Activated T-cell treated with anti-CD3 and anti-CD28 coated beads, Interleukin-2, amount 50 U/mL, for 72 hours (primary cell): ENCODE measurements at places on chromosomes 13 and 19.
A peak's percentile ranks its signal among the peaks of the same experiment; 100 is the strongest.

DNA sequence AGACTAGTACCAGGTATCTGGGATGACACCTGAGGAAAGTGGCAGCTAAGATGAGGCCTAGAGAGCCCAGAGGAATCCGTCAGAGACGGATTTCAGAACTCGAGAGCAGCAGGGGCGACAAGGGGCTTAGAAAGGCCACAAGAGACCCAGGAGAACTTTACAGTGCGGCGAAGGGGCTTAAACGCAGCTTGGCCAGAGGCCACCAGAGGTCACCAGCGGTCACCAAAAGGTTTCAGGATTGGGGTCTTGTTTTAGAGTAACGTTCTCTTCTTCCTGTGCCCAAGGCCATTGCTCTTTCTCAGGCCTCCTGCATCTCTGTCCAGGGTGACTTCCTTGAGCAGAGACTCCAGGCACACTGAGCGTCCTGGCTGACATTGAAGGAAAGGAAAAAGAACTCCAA is 2.2 kb downstream of the ZSCAN22 start:
- DNase-seq = peak; percentile 35

DNA sequence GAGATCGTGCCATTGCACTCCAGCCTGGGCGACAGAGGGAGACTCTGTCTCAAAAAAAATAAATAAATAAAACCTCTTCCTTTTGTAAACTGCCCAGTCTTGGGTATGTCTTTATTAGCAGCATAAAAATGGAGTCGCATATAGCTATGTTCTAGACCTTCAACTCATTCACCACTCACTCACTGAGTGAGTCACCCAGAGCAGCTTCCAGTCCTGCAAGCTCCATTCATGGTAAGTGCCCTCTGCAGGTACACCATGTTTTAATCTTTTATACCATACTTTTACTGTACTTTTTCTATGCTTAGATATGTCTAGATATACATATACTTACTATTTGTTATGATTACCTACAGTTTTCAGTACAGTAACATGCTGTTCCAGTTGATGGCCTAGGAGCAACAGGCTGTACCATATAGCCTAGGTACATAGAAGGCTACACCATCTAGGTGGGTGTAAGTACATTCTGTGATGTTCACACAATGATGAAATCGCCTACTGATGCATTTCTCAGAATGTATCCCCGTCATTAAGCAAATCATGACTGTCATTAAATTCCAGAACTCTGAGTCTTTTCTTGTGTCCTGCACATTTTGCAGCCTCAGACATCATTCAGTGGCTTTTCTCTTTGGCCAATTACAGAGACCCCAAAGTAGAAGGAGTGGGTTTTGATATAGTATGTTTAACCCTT is 13.7 kb upstream of the FARP1 start:
- DNase-seq = no peak

GRCh38 chr19:4059891-4060620 is 6.6 kb downstream of the ZBTB7A start:
- DNase-seq = peak; percentile 55

- no peak for DNase-seq
Measured at GRCh38 chr13:44078806-44079376, 199.2 kb downstream of the LACC1 start.

DNA sequence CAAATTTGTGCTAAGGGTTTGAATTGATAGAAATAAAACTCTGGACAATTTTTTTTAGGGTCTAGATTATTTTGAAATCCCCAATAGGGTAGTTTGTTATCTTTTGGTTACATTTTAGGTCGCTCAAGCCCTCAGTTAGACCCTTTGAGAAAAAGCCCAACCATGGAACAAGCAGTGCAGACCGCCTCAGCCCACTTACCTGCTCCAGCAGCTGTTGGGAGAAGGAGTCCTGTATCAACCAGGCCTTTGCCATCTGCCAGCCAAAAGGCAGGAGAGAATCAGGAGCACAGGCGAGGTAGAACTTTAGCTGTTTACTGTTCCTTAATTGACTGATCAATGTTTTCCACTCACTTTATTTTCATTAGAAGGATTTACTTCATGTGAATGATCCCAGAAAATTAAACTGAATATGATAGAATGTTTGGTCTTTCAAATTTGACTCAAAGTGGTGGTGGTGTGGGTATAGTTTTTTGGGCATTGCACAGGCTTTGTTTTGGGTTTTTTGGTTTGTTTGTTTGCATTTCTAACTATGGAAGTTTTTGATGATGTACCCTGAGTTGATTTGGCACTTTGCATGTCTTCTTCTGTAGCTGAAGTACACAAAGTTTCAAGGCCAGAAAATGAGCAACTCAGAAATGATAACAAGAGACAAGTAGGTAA is 39.2 kb upstream of the GARRE1 start:
- DNase-seq = no peak

- no peak for DNase-seq
Measured at GRCh38 chr19:1456121-1456900, 6.4 kb downstream of the APC2 start.

DNA sequence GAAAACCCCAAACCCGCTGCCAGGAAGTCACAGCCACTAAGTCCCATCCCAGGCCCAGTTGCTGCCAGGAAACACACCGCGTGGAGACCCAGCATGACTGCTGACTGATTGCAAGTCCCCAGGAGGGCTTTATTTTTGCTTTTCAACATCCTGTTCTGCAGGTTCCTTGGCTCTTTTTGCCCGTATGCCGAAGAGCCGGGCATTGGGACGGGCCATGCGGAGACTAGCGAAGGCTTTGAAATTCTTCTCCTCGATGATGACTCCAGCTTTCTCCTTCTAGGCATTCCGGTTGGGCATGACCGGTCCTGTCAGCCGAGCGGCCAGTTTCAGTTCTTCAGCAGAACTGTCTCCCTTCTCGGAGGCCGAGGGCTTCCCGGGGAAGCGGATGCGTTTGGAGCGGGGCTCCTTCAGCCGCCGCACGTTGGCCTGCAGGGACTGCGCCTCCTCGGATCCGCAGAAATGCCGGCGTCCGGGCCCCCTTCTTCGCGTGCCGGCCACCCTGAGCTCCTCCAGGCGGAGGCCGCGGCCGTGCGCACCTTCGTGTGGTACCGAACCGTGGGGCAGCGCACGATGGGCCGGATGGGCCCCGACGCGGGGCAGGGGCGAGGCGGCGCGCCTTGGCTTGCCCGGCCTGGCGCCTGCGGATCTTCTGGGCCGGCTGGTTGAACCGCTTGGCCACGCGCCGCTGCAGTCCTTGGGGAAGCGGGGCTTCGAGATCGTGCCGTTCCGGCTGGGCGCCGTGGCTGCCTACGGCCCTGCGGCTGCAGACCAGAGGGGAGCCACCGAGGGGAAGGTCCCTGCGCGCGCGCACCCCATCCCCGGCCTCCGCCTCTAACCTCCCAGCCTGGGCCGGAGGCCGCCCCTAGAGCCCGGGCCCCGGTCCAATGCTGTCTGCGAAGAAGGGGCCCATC is 15.2 kb downstream of the ZSCAN5C start:
- no peak for DNase-seq

GRCh38 chr19:40320558-40320935 is 27.6 kb downstream of the C19orf47 start:
- DNase-seq = no peak

- DNase-seq = peak; percentile 5
Measured at GRCh38 chr19:4967738-4968461, 1.0 kb upstream of the KDM4B start.

DNA sequence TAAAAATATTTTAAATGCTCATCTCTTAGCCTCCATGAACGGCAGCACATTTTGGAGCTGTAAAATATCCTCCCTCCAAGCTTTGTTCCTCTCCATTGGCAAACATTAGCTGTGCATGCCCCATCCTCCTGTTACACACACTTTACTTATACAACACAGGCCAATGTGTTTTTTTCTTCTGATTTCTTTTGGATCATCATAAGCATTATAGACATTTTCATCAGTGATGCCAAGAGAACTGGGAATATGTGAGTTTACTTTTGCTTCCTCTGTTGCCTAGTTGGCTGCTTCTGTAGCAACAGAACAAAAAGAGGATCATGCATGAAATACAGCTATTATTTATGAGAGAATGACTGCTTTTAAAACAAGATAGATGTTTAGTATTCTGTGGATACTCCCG is 142.6 kb downstream of the PCDH9 start:
- DNase-seq = no peak

DNA sequence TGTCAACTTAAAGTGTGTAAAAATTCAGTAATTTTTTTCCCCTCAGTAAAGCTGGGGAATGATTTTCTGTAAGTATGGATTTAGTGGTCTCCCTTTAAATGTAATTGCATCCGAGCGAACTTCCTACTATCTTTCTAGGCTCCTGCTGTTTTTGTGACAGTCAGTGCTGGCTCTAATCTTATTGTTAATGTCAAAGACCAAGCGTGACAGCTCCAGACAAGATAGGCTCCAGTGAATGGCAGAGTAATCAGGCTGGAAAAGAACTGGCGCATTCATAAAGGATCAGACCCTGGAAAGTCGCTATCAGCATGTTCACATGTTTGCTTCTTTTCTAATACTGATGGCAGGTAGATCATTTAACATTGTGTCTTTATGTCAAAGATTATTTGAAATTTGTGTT is 908.0 kb upstream of the ATXN8OS start:
- no peak for DNase-seq

DNA sequence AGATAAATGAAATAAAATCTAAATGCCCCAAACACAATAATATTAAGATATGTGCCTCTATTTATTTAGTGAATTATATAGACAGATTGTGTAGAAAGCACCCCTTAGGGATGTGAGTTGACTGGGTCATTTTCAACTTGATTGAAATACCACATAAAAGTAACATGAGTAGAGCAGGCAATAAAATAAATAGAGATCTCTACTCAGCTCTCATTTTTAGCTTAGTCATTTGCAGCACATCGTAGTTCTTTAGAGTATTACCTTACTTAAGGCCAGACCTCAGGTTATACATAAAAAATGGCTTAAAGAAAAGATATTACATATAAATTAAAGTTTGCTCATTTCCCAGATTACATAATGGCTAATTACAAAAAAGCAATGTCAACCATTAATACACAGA is 1525.6 kb upstream of the PRR20A start:
- no peak for DNase-seq

DNA sequence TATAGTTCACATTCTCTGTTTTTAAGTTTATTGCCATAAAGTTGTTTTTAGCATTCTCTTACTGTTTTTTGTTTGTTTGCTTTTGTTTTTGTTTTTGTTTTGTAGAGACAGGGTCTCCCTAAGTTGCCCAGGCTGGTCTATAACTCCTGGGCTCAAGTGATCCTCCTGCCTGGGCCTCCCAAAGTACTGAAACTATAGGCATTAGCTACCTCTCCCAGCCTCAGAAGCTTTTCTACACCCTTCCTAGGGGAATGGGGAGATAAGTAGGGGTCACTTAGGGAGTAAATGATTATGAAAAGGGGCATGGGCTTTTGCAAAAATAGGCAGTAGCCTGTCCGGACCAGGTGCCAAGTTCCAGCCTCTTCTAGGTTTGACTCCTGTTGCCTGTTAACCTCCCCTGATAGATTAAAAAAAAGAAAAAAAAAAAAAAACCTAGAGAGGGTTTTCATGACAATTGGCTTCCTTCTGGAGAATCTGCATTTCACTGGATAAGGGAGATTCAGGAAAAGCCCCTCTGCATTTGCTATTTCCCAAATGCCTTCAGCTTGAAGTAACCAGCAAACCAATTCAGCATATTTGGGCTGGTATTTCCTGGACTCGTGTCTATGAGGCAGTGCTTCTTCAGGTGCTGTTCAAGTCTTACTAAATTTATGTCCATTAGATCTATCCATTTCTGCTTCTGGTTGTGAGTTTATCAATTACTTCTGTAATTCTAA is 216.8 kb downstream of the TM9SF2 start:
- no peak for DNase-seq

DNA sequence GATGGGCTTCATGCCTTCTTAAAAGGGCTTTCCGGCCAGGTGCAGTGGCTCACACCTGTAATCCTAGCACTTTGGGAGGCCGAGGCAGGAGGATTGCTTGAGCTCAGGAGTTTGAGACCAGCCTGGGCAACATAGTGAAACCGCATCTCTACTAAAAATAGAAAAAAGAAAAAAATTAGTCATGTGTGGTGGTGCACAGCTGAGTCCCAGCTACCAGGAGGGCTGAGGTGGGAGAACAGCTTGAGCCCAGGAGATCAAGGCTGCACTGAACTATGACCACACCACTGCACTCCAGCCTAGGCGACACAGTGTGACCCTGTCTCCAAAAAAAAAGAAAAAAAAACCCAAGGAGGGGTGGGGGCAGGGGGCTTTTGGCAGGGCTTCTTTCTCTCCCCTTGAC is 7.2 kb downstream of the CARS2 start:
- DNase-seq = no peak

DNA sequence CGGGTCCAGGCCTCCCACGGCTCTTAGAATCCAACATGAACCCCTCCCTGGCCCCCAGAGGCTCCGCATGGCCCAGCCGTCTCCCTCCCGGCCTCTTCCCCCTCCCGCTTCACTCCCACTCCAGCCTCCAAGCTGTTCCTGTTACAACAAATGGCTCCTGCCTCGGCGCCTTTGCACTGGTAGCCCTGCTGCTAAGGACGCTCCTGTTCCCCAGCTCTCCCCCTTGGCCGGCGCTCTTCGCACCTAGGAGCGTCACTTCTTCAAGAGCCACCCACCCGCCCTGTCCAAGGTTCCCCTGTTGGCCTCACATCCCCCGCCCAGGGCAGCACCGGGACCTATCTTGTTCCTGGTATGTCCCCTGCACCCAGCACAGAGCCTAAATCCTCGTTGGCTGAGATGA is 9.4 kb downstream of the CCDC124 start:
- DNase-seq = no peak

DNA sequence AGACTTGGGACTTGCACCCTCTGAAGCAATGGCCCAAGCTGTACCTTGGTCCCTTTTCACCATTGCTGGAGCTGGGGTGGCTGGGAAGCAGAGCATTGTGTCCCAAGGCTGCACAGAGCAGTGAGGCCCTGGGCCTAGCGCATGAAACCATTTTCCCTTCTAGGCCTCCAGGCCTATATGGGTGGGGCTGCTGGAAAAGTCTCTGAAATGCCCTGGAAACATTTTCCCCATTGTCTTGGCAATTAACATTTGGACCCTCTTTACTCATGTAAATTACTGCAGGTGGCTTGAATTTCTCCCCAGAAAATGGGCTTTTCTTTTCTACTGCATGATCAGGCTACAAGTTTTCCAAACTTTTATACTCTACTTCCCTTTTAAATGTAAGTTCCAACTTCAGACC is 510.5 kb downstream of the SLITRK6 start:
- no peak for DNase-seq

DNA sequence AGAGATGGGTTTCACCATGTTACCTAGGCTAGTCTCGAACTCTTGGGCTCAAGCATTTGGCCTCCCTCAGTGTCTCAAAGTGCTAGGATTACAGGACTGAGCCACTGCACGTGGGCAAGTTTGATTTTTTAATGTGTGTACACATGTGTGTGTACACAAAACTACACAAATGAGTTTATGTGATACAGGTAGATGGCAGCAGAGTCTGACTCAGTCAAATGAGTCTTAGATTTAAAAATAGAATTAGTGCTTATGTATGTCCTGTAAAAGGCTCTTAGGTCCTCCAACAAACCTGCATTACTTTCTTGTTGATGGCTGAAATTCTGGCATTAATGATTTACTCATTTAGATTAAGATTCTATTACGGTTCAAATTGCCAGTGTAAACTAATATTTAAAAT is 293.7 kb downstream of the PCDH17 start:
- no peak for DNase-seq

- no peak for DNase-seq
Measured at GRCh38 chr13:51562011-51562671, 22.1 kb upstream of the WDFY2 start.
